GM13977 (cell line): ENCODE measurements at places on chromosomes 4 and X.

DNA sequence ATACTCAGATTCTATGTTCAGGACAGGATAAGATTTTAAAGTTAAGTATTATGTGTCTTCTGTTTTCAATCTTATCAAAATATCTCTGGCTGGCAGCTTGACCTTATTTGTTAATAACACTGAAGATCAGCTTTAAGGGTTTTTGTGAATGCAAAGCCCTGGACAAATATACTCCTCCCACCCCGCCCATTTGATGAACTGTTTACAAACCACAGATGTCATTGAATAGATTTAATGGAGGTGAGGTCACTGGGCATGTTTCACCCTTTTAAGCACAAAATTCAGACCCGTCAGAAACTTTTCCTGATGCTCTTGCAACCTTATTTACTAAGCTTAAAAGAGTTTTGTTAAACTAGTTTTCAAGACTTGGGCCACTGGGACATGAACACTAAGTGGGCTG, 10.1 kb upstream of the CXCL8 start:
- no peak for DNase-seq

GRCh38 chrX:916230-916599, 285.6 kb downstream of the SHOX start:
- no peak for DNase-seq

GRCh38 chrX:11341274-11342201, 48.3 kb downstream of the AMELX start:
- peak; percentile 9 for DNase-seq

- DNase-seq: no peak
Observed at GRCh38 chrX:154731881-154732280, 19.0 kb downstream of the GAB3 start.

DNA sequence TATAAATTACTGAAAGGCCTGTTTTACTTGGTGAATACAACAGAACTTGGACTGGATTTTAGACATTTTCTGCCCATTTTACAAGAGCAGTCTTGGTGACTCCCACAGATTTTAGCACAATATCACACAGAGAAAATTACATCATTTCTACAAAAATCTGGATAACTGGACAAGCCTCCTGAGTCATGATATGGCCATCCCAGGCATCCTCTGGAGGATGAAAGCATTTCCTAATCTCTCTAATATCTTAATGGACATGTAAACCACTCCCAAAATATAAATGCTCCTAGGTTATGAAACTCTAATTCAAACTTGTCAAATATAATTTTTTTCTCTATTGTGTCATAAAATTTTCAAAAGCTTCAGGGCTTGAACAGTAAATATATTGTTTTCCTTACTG, 1170.8 kb upstream of the PCDH7 start:
- no peak for DNase-seq

DNA sequence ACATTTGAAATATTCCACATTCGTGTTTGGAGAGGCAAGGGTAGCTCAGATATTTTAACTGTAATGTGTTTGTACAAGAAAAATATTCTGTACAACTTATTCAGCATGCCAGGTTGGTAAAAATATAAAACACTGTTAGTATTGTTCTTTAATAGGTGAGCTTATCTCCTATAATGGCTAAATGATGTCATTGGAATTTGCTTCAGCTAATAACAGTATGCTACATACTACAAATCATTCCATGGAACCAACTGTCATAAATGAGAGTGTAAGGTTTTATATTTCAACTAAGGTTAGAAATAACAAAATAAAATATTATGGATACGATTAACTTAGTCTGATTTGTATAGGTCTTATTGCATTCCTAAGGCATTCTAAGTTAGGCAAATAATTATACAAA, 206.6 kb downstream of the ADGRL3 start:
- no peak for DNase-seq
